ENCODE measurements at places on chromosomes 1 and 21.

DNA sequence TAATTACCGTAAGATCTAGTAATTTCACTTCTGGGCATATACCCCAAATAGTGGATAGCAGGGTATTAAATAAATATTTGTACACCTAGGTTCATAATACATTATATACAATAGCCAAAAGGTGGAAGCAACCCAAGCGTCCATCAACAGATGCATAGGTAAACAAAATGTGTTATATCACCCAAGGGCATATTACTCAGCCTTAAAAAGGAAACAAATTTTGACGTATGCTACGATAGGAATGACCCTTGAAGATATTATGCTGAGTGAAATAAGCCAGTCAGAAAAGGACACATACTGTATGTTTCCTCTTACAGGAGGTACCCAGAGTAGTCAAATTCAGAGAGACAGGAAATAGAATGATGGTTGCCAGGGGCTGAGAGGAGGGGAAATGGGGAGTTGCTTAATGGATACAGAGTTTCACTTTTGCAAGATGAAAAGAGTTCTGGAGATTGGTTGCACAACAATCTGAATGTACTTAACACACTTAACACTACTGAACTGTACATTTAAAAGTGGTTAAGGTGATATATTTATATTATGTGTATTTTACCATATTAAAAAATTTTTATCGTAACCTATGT lies 36.6 kb upstream of the KCTD3 start:
- DNase-seq: no peak

DNA sequence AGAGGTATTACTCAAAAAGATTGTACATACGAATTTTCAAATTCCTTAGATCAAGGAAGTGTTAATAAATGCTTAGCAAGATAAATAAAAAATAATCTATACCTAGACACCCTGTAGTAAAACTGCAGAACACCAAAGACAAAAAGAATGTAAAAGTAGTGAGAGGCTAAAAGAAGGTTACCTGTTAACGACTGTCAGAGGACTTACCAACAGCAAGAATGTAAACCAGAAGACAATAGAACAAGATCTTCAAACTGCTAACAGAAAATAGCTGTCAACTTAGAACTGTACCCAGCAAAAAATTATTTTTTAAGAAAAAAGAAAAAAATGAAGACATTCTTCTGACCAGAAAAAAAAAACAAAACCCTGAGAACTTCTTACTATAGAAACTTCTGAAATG lies 51.2 kb downstream of the CD2 start:
- no peak for DNase-seq

DNA sequence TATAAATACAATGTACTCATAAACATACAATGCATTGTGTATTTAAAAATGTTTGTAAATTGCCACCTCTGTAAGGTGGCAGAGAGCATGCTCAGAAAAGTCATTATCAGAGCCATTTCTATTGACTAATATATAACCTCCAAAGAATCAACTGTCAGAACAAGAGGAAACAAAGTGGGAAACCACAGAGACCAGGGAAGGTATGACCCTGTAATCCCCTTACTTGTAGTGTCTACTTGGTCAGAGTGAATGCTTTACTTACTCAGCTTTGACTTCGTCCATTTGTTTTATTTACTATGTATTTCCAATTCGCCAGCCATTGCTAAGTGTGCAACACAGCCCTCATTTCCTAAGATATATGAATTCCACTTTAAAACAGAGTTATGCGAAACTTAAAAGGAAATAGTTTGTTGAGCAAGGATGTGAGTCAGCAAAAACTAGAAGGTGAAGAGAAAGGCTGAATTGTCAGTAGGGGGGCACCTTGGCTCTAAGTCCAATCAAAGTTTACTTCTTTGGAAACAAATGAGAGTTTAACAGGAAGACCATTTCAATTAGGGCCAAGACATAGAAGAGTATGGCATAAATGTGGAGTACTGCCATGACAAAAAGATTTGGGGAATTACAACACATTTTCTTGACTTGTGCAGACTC lies 671.7 kb upstream of the PTBP2 start:
- DNase-seq: no peak

- DNase-seq: no peak
Observed at GRCh38 chr21:33546086-33546485, 3.2 kb downstream of the SON start.

DNA sequence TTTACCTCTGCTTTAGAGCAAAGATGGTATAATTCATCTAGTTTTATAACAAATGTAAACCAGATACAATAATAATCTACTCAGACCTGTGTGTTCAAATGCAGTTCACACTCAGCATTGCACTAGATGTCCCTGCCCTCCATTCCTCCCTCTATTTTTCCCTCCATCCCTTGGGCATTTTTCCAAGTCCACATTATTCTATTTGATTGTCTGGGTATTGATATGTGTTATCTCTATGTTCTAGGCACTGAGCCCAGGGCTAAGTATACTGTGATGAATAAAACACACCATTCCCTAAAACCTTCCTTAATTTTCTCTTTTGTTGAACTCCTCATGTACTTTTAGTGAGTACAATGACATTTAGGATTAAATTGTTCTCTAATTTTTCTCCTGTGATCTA lies 66.2 kb upstream of the HMCN1 start:
- no peak for DNase-seq

DNA sequence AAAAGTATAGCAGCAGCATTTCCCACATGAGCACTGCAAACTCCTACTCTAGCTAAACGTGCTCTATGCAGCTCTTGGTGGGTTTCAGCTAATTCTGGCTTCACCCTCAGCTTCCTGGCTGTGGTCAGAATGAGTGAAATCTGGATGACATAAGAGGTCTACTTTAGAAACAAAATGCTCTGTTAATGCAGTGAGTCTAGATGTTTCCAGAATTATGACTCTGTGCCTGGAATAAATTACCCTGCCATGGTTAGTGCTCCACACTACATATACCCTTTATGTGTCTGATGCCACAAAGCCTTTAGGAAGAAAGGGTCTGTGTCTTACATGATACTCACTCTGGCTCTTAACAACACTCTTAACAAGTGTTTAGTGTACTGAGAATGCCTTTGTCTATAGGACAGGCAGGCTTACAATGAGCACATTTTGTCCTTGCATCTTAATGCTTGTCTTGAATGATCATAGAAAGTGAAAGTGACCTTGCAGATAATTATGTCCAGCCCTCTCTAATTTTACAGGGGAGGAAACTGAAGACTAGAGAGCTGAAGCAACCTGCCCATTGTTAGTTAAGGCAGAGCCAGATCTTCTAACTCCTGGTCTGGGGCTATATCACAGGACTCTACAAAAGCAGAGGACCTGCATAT lies 9.2 kb downstream of the S100A10 start:
- DNase-seq: no peak

DNA sequence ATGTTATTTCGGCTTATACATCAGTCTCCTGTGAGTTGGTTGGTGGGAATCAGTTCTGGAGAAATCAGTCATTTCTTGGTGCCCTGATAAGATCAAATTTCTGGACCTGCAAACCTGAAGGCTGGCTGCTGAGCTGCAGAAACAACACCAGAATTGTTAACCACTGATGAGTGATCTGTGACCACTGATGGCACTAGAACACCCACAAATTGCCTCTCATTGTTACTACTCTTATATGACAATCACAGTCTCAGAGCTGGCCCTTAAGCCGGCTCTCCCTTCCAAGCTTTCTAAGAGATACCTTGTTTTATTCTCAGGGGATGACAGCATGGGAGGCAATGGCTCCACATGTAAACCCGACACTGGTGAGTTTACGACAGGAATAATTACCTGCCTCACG lies 1.9 kb downstream of the C1orf162 start:
- no peak for DNase-seq

GRCh38 chr21:14312871-14313270 lies 70.1 kb downstream of the HSPA13 start:
- DNase-seq: no peak

GRCh38 chr1:975896-976683 lies 5.8 kb downstream of the PERM1 start:
- DNase-seq: peak; percentile 29

GRCh38 chr1:23643736-23644554 lies 47.7 kb upstream of the RPL11 start:
- DNase-seq: no peak

GRCh38 chr1:79040424-79041082 lies 34.0 kb upstream of the ADGRL4 start:
- no peak for DNase-seq

- DNase-seq: no peak
Observed at GRCh38 chr1:24936684-24937083, 6.6 kb upstream of the RUNX3 start.

DNA sequence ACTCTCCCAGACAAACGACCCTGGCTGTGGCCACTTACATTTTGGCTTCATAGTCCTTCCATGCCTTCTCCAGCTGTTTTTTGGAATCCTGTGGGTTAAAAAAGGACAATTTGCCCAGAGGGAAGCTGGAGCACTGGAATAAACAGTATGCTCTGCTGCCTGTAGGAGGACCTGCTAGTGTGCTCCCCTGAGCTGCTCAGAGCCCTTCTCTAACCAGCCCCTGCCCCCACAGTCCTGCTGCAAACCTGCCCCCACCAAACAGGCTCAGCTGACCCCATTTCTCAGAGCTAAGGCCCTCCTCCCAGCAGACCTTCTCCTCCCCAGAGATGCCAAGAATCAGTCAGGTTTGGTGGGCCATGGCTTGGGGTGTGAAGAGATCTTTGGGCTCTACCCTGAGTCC lies 26.9 kb upstream of the TCEA3 start:
- no peak for DNase-seq

GRCh38 chr1:77940921-77941570 lies 37.8 kb downstream of the FUBP1 start:
- DNase-seq: no peak

DNA sequence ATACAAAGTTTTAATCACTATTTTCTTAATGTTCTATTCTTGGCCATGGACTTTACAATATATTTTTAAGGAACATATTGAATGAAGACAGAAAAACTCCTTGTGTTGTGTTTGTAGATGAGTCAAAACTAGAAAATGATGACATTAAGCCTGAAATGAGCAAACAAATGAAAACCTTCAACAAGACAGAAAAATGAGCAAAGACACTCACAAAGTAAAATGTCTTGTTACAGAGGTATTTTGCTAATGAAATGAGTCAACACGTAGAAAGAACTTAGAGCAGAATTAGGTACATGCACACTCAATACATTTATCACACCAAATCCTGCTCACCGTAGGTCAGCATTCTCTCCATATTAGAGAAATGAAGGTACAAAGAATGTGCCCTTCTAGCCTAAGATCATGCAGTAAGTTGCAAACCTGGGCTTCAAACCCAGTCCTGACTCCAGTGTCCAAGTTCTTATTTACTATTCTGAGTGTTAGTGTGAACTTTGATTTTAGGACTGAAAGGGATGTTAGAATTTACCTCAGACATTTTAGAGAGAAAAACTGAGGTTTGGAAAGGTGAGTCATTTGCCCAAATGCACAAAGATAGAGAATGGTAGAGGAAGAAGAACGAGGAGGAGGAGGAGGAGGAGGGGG lies 133.9 kb upstream of the SGIP1 start:
- no peak for DNase-seq
